Kidney epithelial cell (primary cell): ENCODE measurements at places on chromosomes 11 and 22. TPM values are rescaled to one million over a fixed set of nuclear protein-coding genes. Genes with fewer than 3 reads are reported as not detected.
A peak's percentile ranks its signal among the peaks of the same experiment; 100 is the strongest.

- no peak for DNase-seq
Observed at GRCh38 chr22:36546092-36546804, 17.3 kb upstream of the EIF3D start.

DSCAML1 gene
- 0.21 and 3.1 TPM in 2 replicates for total RNA-seq

ALDH3B2 gene
- total RNA-seq, result 0.07 and 0.13 TPM in 2 replicates

CABP2 gene
- not detected in 2 replicates for total RNA-seq

ESAM gene
- 10.3 and 10.4 TPM in 2 replicates for total RNA-seq

CDC42EP2 gene
- total RNA-seq, result 37.4 and 46.4 TPM in 2 replicates

OR51B4 gene
- not detected in 2 replicates for total RNA-seq

- peak; percentile 44 for DNase-seq
Observed at GRCh38 chr11:12430954-12431595, 53.7 kb downstream of the PARVA start.

OTOG gene
- total RNA-seq, result not detected in 2 replicates

ROM1 gene
- 0.55 and 1.4 TPM in 2 replicates for total RNA-seq

DNA sequence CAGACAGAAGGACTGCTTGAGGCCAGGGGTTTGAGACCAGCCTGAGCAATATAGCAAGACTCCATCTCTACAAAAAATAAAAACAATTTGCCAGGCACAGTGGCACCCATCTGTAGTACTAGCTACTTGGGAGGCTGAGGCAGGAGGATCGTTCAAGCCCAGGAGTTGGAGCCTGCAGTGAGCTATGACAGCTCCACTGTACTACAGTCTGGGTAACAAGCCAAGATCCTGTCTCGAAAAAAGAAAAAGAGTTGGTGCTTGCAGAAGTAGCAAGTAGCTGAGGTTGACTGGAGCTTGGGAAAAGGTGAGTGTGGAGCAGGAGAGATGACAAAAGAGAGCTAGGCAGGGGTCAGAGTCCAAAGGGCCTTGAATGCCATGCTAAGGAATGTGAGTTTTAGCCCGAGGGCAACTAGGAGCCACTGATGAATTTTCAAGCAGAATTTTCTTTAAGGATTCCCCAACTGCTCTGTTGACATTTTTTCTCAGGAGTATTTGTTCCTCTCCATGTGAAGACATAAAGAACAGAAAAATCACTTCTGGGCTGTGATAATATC is 3.1 kb downstream of the AP1B1 start:
- no peak for DNase-seq

DNA sequence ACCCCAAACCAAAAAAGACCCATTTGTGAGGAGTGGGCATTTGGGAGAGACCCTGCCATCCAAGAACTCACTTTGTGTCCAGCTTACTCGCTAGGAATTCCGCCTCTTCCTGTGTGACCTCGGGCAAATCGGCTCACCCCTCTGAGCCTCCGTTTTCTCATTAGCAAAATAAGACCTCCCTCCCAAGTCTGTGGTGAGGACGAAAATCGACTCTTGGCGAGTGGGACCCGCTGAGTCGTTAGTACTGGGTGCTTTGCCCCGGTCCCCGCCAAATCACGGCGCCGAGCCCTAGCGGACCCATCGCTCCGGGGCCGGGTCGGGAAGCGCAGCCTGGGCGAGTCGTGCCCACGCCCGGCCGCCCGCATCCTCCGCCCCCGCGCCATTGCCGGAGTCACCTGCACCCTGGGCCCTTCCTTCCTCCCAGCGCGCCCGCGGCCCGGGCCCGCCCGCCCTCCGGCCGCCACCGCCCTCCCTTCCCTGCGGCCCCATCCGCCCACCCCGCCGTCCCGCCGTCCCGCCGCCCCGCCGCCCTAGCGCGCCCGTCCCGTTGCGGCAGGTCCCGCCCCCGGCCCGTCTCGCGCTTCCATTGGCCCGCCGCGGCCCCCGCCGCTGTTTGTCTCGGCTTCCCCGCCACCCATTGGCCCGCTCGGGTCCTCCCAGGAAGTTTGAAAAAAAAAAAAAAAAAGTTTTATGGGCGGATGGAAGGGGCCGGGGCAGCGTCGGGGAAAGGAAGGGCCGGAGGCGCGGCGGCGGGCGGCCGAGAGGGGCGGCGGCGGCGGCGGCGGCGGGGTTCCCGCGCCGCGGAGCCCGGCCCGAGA is 48.9 kb downstream of the TRIOBP start:
- DNase-seq, result no peak

DNA sequence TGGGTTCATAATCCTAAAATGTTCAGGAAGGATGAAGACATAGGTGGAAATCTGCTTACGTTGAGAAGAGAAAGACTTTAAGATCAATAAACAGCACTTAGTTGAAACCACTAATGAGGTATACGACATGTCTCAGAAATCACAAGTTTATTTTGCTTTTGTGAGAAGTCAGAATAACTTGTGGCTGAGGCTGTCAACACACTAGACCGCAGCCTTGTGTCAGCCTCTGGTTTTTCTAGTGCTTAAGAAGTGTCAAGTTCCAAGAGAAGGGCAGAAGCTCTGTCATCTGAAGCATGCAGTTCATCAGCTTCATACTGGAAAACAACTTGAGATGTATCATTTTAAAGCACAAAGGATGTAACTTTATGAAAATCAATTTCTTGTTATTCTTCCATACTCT is 420.9 kb downstream of the METTL15 start:
- DNase-seq, result no peak

GNAZ gene
- total RNA-seq, result 8.0 and 9.2 TPM in 2 replicates

DNA sequence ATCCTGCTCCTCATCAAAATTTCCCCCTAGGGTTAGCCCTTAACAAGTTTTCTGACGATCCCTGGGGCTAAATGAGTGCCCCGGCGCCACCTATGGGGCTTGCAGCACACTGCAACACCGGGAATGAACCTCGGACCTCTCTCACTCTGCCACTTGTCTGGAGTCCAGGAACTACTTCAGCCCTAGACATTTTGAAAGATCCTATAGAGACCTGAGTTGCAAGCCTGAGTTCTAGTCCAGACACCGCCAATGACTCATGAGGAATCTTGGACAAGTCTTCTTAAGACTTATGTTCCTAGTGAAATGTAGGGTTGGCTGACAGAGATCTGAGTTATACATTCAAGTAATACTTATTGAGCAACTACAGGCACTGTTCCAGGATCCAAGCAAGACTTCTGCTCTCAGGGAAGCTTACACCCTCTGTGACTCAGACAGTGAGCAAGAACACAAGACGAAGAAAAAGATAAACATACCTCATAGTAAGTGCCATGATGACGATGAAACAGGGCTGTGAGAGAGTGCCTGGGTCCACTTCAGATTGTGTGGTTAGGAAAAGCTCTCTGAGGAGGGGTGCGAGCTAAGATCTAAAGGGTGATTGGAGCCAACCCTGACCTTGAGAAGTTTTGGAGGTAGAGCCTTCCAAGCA is 10.2 kb upstream of the STK33 start:
- peak; percentile 97 for DNase-seq

- DNase-seq, result no peak
Observed at GRCh38 chr11:45485070-45485707, 180.2 kb downstream of the CHST1 start.

GRCh38 chr11:14793546-14793945 is 98.5 kb downstream of the CYP2R1 start:
- DNase-seq, result no peak

- DNase-seq, result no peak
Observed at GRCh38 chr11:22192289-22192641, 620 bp upstream of the ANO5 start.

DNA sequence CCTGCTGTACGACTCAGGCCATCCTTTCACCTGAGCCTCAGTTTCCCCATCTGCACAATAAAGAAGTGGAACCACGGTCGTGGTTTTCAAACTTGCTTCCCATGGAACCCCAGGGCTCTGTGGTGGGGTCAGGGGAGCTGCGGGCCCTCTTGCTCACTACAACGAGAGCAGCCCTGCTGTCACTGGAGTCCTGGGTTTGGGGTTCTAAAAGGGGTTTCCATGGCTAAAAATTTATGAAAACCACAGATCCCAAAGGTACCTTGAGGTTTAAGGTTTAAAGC is 45.4 kb upstream of the CARS1 start:
- DNase-seq, result no peak

DNA sequence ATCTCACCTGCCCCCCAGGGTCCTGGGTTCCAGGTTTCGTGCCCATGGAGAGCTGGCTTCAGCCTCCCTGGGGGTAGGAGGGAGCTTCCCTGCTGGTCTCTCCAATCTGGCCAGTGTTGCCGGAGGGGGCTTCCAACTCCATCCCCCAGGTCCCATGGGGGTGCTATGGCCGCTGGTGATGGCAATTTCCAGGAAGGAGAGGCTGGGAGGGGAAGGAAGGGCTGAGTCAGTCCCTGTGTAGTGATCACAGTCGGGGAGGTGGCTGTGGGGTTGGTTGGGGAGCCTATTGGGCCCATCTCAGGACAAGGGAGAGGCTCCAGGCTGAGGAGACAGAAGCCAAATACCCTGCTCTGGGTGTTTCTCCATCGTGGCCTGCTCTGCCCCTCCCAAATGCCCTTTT is 5.7 kb upstream of the CDC42EP2 start:
- no peak for DNase-seq

DNA sequence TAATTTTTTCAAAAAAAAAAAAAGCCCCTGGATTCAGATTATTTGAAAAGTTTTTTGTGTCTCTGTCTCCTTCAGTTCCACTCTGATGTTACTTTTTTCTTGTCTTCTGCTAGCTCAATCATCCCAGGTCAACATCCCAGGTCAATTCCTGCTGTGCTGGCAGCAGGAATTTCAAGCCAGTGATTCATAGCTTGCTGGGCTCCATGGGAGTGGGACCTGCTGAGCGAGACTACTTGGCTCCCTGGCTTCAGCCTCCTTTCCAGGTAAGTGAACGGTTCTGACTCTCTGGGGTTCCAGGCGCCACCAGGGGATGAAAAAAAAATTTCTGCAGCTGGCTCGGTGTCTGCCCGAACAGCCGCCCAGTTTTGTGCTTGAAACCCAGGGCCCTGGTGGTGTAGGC is 31.4 kb downstream of the PLAAT5 start:
- DNase-seq, result no peak

OR6T1 gene
- 0.34 TPM in 1 of 2 replicates, not detected in the other for total RNA-seq

PLAAT5 gene
- total RNA-seq, result 0.14 and 0.17 TPM in 2 replicates

GRCh38 chr22:32217465-32217864 is 12.6 kb upstream of the RFPL2 start:
- no peak for DNase-seq

DNA sequence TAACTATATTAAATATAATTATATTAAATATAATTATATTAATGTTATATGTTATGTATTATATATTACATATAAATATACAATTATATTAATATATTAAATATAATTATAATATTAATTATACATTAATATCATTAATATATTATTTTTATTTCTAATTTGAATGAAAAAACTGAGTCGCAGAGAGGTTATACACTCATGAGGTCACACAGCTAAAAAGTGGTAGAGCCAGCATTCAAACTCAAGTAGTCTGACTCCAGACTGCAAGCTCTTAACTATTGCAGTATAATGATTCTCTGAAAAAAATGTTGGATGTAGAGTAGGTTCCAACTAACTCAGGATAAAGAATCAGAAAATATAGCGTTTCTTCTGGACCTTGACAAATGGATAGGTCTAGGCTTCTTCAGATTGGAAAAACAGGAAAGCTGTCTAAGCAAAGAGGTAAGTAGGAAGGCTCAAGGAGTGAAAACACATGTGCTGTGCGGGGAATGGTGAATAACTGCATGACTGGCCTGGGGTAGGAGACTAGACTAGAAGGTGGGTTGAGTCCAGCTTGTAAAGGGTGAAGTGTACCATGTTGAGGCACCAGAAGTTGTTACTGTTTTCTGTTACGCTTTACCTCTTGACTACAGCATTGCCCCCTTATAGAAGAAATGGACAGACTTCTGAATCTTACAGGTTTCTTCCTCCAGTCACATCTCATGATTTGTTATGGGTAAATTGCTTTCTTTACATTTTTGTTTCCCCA is 80.3 kb downstream of the TRIM44 start:
- DNase-seq, result no peak

OR52A5 gene
- not detected in 2 replicates for total RNA-seq

OR10A3 gene
- total RNA-seq, result not detected in 2 replicates

DNA sequence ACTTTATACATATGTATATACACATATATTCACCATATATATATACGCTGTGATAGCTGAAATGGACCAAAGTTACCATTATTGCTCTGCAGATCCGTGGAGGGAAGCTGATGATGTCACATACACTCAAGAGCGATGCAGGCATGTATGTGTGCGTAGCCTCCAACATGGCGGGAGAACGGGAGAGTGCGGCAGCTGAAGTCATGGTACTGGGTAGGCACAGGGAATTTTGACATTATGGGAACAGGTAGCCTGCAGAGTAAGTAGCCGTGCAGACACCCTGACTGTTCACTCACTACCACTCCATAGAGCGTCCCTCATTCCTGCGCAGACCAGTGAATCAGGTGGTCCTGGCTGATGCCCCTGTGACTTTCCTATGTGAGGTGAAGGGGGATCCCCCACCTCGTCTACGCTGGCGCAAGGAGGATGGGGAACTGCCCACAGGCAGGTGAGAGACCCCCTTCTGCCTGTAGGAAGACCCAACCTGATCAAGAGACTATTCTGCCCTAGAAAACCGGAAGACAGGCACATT is 4.7 kb downstream of the ROBO3 start:
- no peak for DNase-seq

- no peak for DNase-seq
Observed at GRCh38 chr11:35419830-35420333, 524 bp upstream of the SLC1A2 start.

- no peak for DNase-seq
Observed at GRCh38 chr11:29025001-29025400, 916.8 kb downstream of the METTL15 start.

GRCh38 chr22:49158741-49159564 is 668.7 kb downstream of the BRD1 start:
- DNase-seq, result no peak

DNA sequence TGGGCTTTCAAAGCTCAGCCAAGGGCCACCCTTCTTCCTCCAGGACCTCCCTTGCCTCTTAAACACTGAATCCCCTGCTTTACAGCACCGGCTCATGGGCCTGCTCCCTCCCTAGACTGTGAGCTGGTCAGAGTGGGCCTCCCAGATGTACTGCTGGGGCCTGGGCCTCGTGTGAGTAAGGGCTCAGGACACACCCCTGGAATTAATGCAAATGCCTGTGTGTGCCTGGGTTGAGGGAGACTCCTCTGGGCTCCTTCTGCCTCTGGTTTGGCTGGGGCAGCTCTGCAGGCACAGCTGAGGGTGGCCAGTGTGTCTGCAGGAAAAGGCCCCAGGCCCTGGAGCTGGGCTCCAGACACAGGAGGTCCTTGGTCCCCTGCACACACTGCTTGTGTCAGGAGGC is 24.2 kb downstream of the ALX4 start:
- no peak for DNase-seq

C11orf42 gene
- not detected in 2 replicates for total RNA-seq

GRCh38 chr11:116255321-116255953 is 517.4 kb downstream of the BUD13 start:
- DNase-seq, result no peak

- DNase-seq, result no peak
Observed at GRCh38 chr11:87722756-87723565, 452.3 kb downstream of the RAB38 start.

- DNase-seq, result no peak
Observed at GRCh38 chr11:117188620-117189081, 10.1 kb downstream of the SIDT2 start.

GRCh38 chr11:61923166-61924063 is 6.0 kb upstream of the RAB3IL1 start:
- no peak for DNase-seq

GRCh38 chr11:74100735-74101134 is 70.1 kb downstream of the C2CD3 start:
- no peak for DNase-seq

CCDC89 gene
- total RNA-seq, result 2.0 and 2.2 TPM in 2 replicates

SLC1A2 gene
- not detected in 2 replicates for total RNA-seq

GRCh38 chr11:96021901-96022650 is 98.2 kb upstream of the MTMR2 start:
- no peak for DNase-seq

CALCB gene
- total RNA-seq, result 1.2 and 2.4 TPM in 2 replicates

CYTH4 gene
- total RNA-seq, result not detected in 2 replicates

RPS6KB2 gene
- total RNA-seq, result 64.6 and 86.5 TPM in 2 replicates
